ENCODE measurements at places on chromosomes 1 and 21. TPM values are rescaled to one million over a fixed set of nuclear protein-coding genes. Genes with fewer than 3 reads are reported as not detected.

IL20 gene
- total RNA-seq: not detected

EPS8L3 gene
- not detected for total RNA-seq

SPRR1B gene
- not detected for total RNA-seq

CR1L gene
- not detected for total RNA-seq
